ENCODE measurements at places on chromosomes 1 and 21.

DNA sequence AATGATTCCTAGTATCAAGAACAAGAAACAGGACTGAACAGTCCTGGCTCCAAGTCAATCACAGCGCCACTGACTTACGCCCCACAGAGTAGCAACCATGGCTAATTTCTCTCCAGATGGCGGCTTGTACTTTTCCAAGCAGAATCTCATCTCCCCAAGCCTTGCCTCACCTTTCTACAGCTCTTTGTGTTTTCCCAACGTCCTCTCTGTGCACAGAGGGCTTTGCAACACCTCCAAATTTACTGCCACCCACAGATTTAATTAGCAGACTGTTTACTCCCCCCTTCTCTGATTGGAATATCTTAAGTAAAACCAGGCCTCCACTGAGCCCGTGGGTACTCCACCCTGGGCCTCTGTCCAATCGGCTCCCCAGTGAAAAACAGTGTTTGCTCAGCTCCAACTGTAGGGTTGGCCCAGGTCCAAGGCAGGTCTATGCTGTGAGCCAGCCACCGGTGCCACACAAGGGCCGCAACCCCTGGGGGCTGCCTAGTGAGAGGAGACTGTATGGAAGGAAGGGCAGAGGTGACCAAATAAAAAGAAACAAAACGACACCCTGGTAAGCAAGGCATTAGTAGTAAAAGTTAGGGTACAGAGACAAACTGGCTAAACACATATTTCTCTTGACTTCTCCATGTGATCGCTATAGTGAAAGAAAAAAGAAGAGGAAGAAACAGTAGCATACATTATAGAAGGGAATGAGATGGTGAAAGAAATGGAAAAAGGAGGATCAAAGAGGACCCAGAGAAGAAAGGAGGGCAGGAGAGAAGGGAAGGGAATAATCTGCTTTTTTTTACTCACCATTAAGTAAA, 128.4 kb upstream of the SOD1 start:
- ATAC-seq: peak; percentile 22

GRCh38 chr21:14070049-14070893, 140.5 kb downstream of the LIPI start:
- no peak for ATAC-seq

GRCh38 chr21:26409735-26410134, 163.4 kb downstream of the CYYR1 start:
- ATAC-seq: peak; percentile 39

- peak; percentile 27 for ATAC-seq
Observed at GRCh38 chr1:218664385-218665170, 319.4 kb downstream of the TGFB2 start.

DNA sequence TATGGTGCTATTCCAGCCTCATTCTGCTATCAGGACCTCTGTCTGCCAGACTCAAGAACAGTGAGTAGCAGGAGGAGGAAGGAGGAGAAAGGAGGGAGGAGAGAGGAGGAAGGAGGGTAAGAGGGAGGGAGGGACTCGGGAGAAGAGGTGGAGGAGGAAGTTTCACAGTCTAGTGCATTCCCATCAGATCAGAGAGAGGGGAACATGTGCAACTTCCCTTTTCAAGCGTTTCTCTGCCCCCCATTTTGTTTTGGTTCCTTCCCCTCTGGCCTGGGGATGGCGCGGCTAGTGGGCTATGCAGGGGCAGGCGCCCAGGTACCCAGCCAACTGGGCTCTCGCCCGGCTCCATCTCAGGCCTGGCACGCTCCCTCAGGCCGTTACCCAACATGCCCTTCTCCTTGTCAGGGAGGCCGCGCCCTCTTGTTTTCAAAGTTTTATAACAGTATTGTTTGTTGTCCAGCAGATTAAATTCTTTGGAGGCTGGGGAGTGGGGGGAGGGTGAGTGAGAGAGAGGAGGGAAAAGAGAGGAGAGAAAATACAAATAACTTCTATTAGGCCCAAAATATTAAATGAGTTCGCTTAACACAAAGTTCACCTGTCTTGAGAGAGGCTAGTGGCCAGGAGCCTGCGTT, 56.0 kb downstream of the CD46 start:
- ATAC-seq: no peak

- ATAC-seq: no peak
Observed at GRCh38 chr1:9555942-9556341, 16.7 kb downstream of the SLC25A33 start.

GRCh38 chr21:36115138-36115730, 19.6 kb upstream of the CBR3 start:
- no peak for ATAC-seq

DNA sequence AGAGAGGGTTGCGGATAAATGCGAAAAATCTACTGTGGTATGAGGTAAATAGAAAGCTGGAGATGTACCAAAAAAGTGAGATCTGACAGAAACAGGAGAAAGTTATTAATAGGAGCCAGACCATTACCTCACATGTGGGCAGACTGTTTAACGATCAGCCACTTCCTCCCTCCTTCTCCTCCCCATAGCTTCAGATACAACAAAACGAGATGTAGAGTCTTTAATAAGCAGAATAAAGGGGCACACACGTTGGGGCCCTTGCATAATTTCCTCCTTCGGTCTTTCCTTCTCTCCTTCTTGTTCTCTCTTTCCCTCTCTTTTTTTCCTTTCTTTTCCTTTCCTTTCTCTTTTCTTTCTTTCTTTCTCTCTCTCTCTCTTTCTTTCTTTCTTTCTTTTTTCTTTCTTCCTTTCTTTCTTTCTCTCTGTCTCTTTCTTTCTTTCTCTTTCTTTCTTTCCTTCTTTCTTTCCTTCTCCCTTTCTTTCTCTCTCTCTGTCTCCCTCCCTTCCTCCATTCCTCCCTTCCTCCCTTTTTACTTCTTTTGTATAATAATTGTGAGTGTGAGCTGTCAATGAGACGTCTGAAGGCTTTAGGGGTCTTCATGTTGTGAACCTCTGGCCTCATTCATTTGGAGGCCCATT, 242.1 kb downstream of the GRIK1 start:
- no peak for ATAC-seq

- ATAC-seq: no peak
Observed at GRCh38 chr1:224894915-224895314, 34.6 kb upstream of the DNAH14 start.

DNA sequence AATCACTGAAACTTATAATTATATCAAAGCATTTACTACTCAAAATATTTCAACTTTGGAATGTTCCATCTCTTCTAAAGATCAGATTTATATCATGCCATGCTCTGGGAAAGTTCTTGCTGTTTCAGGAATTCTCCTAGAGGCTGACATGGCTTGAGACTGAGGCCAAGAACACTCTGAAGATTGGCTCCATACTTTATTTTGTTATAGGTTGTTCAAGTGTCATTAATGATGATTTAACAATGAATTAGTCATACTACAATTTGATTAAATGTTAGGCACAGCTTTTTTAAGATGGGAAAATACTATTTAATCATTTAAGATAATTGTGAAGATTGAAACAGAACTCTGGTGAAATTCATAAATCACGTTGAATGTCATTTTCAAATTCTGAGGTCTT, 255.4 kb downstream of the GREM2 start:
- ATAC-seq: no peak

GRCh38 chr1:14602136-14602535, 3.7 kb downstream of the KAZN start:
- ATAC-seq: no peak

DNA sequence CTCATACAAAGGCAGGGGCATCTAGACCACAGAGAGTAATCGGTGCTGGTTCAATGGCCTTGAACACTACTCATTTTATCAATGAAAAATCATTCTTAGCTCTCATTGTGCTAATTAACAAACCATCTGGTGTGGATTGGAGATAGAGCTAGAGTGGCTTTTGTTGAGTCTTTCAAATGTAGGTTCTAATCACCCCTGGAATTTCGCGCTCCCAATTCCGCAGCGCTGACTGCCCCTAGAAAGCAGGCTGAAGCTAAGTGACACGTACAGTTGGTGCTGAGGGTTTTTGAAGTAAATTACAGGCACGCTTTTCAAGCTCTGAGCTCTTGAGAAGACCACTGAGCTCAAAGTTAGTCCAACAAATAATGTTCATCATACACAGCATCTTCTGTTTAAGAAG, 31.2 kb upstream of the CA6 start:
- ATAC-seq: no peak

- ATAC-seq: no peak
Observed at GRCh38 chr1:190551638-190552037, 74.0 kb upstream of the BRINP3 start.

DNA sequence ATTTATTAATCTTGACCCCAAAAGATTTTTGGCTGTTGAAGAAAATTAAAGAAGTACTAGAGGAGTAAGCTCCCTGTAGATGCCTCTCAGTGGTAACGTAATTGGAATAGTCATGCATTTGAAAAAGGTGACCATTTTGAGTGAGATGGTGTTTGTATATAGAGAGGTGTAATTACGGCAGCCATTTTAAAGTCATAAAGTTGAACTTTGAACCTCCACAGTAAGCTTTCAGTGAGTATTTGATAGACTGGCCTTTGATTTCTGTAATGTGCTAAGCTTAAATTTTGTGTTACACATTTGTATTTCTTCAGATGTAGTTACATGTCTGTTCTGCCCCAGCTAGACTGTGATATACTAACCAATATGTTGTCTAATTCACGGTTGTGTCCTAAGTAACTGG, 21.5 kb upstream of the TMCO2 start:
- ATAC-seq: no peak

DNA sequence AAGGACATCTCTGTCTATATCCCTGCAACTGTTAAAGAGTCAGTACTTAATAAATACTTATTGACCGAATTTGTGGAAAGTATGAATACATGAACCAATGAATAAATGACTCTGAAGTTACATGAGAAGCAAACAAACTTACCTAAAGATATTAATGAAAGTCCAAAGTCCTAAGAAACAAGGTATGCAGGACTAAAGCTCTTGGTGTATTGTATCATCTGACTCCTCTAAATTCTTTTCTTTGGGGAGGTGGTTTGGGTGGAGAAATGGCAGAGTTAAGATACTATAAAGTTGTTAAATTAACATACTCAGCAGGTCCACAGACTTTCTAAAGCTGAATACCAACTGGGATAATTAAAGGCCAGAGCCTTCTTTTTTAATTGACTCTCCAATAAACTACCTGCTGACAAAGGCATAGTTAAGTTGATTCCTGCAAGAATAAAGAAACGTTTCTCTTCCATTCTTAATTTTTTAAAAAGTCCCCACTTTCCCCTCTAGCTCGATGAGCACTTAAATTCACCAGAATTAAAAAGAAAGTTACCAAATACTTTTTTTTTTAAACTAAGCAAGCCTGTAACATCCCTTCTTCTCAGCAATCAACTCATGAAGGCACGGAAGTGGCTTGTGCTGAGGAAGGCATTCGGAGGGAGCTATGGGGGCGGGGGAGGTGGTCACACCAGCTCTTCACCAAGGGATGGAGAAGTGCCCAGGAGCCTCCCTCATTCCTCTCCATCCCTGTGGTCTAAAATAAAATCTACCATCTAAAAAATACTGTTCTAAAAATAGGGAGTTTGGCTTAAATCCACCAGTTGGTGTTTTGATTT, 61.1 kb downstream of the GADD45A start:
- no peak for ATAC-seq

- ATAC-seq: no peak
Observed at GRCh38 chr1:224802617-224803016, 126.9 kb upstream of the DNAH14 start.

- no peak for ATAC-seq
Observed at GRCh38 chr1:152626744-152627143, 3.8 kb upstream of the LCE3A start.

DNA sequence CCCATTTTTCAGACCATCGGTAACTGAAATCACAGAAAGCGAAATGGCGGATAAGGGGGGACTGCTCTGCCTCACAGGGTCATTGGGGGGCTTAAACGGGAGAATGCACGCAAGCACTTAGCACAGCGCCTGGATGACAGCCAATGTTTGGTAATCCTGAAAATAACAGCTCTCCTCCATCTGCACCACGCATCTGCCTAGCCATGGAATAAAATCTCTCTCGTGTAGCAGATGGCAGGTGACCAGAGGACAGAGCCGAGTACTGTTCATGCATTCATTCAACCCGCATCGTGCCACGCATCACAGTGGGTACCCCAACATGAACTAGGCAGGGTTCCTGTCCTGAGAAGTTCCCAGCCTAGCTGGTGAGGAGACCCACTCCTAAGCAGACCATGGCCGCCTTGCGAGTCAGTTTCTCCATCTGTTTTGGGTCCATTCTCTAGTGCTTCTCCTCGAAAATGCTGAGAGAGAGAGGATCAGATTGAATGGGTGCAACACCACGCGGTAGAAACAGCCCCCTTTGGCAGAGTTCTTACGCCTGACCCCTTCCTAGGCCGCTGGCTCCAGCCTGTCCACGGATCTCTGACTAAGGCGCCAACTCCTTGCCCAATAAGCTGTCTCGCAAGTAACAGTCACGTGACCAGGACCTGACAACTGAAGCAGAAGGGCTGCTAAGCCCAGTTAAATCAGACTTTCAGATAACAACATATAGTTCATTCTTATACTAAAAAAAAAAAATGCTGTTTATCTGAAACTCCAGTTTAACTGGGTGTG, 7.3 kb downstream of the SLC1A7 start:
- peak; percentile 75 for ATAC-seq

- ATAC-seq: peak; percentile 56
Observed at GRCh38 chr1:56491441-56491840, 87.9 kb downstream of the PLPP3 start.

GRCh38 chr21:25708467-25709065, 26.1 kb downstream of the ATP5PF start:
- ATAC-seq: no peak

DNA sequence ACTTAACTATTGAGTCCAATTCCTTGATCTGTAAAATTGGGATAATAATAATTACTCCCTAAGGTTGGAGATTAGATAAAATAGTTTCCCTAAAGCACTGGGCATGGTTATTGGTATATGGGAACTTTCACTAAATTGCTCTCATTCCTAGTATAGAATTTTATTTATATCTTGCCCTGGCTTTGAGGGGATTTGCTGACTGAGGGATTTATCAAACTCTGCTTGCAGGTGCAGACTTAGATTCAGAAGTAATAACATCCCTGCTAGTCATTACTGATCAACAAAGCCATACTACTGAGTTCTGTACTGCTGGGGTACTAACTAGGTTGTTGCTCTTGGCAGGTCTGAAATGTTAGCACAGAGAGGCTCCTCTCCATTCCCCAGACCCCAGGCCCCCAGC, 41.9 kb downstream of the CASQ2 start:
- no peak for ATAC-seq

DNA sequence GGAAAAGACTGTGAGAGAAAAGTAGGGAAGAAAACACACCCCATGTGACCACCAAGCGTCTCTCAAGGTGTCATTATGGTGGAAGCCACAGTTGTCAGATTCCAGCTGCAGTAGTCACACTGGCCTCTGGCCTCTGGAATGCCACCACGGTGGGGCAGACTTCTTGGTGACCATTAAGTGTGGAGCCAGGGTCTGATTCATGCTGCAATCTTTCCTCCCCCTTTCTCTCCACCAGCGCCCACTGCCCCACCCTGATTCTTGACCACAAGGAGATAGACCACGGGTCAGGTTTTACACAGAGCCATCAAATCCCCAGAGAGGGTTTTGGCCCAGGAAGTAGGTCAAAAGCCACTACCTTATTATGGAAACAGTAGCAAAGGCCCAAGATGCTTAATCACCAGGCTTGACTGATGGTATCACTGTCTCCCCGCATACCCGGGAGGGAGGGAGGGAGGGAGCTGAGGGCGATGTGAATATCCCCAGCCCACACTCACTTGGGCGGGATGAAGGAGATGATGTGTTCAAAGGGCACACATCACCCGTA, 52.7 kb upstream of the GRHL3 start:
- ATAC-seq: no peak

- no peak for ATAC-seq
Observed at GRCh38 chr1:193234530-193234929, 48.1 kb upstream of the B3GALT2 start.

Measured in motor neuron (in vitro differentiated cells).